Left ventricle myocardium superior (tissue), 1 donor: ENCODE measurements at places on chromosomes 2 and 18.

DNA sequence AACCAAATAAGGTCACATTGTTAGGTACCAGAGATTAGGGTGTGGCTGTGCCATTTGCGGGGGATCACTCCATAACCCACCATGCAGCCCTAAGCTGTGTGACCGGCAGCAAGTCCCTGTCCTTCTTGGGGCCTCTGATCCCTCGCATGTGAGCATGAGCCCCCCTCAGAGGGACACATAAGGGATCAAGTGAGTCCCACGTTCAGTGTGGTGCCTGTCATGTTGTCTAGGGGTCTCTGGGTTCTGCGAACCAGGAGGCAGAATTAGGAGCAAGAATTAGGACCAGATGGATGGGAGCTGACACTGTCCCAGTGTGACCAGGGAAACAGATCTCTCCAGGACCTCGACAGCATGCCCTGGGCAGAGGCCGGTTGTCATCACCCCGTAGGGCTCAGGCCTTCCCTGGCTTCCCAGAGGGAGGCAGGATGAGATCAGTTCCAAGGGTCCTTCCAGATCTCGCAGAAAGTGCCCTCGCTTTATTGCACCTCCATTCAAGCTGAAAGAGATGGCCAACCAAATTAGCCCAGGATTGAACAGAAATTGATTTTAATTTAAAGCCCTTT lies 113.2 kb upstream of the OTOS start:
- DNase-seq, result no peak

- no peak for DNase-seq
Observed at GRCh38 chr2:65035351-65035943, 20.8 kb upstream of the CEP68 start.

DNA sequence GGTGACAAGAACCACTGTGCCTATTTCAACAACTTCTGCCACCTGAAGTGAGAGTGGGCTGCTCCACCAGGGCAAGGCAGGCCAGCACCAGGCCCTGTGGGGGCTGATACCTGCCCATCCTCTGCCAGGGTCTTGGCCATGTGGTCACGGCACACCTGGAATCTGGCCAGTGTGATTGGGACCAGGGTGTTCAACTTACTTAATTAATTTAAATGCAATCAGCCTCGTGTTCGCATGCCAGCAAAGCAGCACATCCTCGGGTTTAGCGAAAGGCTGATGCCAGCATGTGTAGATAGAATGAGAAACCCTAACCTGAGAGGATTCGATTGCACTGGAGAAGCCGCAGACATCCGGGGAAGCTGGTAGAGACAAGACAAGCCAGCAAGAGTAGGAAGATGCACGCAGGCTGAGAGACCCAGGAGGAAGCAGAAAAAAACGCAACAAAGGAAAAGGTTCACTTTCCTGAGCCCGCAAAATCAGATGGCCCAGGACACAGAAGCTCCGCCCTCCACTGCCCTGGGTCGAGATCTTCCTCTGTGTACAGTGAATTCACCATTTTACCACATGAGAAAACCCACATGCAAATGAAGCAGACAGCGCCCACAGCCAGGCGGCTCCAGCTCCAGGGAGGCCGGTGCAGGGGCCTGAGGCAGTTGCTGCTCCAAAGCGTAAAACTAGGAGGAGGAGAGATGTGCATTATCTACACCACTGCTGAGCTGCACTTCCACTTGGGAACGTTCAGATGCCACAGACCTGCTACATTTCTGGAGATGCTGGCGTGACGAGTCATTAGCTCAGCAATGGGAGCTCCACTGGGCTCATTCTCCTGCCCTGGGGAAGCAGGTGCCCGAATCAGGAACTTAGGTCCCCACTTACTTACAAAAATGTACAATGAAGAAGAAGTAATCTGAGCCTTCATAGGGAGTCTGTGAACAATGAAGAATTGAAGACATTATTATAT lies 92.1 kb downstream of the TMEM18 start:
- no peak for DNase-seq

DNA sequence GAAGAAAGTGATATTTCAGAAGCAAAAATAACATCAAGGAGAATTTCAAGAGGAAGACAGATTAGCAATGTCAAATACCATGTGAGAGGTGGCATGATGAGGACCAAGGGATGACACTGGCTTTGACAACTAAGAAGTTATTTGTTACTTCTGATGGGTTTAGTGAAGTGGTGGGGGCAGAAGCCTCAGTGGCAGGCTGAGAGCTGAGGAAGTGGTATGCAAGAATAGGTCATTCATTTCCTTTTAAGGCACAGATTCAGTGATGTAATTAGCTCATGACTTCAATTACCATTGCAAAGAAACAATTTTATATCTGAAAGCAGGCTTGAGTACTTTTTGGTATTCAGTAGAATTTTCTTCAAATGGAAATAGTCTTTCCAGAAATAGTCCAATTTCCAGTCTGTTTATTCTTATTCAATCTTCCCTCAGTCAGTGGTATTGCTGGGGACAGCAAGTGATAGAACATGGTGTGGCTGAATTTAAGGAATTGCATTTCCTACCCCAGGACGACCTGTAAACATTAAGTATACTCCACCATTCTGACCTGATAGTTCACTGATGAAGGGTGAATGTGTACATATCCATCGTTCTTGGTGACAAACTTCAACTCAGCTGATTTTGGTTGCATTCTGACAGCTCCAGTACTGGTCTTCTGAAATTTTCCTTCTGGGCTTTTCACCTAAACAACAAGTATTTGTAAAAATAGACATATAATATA lies 28.2 kb downstream of the GEMIN6 start:
- DNase-seq, result no peak

DNA sequence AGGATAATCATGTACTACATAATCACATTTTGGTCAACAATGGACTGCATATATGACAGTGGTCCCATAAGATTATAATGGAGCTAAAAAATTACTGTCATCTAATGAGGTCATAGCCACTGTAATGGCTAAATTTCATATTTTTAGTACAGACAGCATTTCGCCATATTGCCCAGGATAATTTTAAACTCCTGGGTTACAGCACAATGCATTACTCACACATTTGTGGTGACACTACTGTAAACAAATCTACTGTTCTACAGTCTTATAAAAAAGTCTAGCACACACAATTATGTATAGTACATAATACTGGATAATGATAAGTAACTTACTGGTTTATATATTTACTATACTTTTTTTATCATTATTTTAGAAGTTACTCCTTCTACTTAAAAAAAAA lies 12.8 kb downstream of the EIF2AK2 start:
- no peak for DNase-seq

GRCh38 chr2:148913492-148913891 lies 38.5 kb downstream of the KIF5C start:
- no peak for DNase-seq

GRCh38 chr18:8767340-8767739 lies 62.0 kb downstream of the MTCL1 start:
- DNase-seq, result no peak

DNA sequence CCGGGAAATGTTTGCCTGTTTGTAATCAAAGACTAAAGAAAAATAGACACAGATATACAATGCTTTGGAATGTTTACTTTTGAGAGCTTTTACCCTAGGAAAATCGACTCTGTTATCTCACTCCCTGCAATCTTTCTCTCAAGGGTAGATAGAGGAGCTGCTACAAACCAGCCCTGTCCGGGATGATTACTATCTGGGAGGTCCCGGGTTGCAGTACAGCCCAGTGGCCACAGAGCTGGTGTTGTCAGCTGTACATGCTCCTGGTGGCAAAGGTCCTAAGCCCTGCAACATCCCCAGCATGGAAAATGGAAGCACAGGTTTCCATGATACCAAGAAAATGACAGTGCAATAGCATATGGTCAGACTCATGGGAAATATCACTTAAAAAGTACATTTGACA lies 570.5 kb upstream of the SOX11 start:
- no peak for DNase-seq

GRCh38 chr2:148048475-148049221 lies 27.8 kb downstream of the MBD5 start:
- DNase-seq, result no peak

- DNase-seq, result no peak
Observed at GRCh38 chr2:208984376-208985090, 439.3 kb upstream of the MAP2 start.

- DNase-seq, result no peak
Observed at GRCh38 chr2:202161151-202161835, 77.1 kb downstream of the SUMO1 start.

- DNase-seq, result no peak
Observed at GRCh38 chr2:234259440-234259839, 208.9 kb downstream of the SPP2 start.

- DNase-seq, result no peak
Observed at GRCh38 chr2:3242747-3243369, 134.8 kb downstream of the EIPR1 start.

DNA sequence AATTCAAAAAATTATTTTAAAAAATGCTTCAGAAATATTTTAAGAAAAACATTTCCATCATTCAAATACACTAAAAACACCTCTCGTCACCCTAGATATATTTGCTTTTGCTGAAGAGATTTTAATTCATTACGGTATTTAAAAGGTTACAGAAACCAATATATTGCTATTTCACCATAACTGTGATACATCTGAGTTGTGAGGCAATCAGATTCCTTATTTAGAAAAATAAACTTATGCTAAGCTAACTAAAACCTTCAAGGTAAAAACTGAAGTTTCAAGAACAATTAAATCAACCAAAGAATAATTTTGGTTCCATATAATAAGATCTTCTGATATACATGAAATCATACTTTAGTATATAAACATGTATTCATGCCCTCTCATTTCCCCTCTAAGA lies 32.8 kb downstream of the PELI1 start:
- no peak for DNase-seq

GRCh38 chr2:69132960-69133590 lies 120.1 kb downstream of the ANTXR1 start:
- no peak for DNase-seq
